Activated CD8-positive, alpha-beta T cell treated with anti-CD3 and anti-CD28 coated beads for 36 hours (primary cell): ENCODE measurements at places on chromosomes 5 and 9. TPM values are rescaled to one million over a fixed set of nuclear protein-coding genes. Genes with fewer than 3 reads are reported as not detected.

Gene CTXN3
- not detected for total RNA-seq

Gene DMRT3
- not detected for total RNA-seq

DNA sequence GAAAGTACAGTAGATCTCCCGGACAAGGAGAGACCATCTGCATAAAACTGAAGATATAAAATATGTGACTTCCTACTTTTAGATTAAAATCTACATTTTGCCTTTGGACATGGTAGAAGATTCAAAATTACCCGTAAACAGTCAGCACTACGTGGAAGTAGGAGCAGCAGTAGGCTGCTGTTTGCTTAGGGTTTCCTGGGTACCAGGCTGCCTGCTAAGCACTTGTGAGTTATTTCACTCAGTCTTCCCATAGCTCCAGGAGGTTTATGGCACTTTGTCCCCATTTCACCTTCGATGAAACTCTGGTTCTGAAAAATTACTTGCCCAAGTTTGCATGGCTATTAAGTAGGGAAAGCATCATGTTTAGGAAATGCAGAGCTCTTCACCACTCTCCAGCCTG is 92.6 kb downstream of the STK32A start:
- H3K4me1 ChIP-seq = no peaks in the 10 kb centered on the region
- no peaks in the 10 kb centered on the region for H3K36me3 ChIP-seq
- peaks cover 2% of the 10 kb centered on the region for H3K27me3 ChIP-seq
- no peak overlapping the region for H3K27ac ChIP-seq
- no peak for DNase-seq

Gene SPAAR
- total RNA-seq = not detected

DNA sequence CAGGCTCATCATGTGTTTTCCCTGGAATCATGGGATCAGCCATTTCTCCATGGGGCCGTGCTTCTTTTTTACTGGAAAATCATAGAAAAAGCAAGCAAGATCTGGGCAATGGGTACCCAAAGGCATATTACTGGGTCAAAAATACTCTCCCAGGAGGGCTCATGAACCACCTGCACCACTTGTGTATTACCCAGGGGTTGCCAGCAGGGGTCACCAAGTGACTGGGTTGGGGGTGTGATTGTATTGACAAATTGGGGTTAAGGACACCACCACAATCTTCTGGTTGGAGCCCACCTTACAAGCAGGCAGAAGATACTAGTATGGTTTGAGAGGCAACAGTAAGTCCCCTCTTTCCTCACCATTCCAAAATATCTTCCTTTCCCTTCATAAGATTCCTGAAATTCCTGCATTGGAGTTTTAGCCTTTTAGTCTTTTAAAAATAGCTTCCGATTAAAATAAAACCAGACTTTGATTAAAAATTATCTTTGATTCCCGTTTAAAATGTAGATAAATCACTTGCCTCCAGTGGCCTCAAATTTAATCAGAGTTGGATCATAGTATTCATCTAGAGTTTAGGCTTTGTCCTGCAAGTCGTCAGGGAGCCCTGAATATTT is 603.3 kb downstream of the KIF4B start:
- peaks cover 21% of the 10 kb centered on the region for H3K27me3 ChIP-seq
- peak; percentile 63 for DNase-seq
- H3K4me3 ChIP-seq = no peak overlapping the region
- H3K36me3 ChIP-seq = no peaks in the 10 kb centered on the region
- no peak overlapping the region for H3K27ac ChIP-seq
- no peaks in the 10 kb centered on the region for H3K4me1 ChIP-seq

DNA sequence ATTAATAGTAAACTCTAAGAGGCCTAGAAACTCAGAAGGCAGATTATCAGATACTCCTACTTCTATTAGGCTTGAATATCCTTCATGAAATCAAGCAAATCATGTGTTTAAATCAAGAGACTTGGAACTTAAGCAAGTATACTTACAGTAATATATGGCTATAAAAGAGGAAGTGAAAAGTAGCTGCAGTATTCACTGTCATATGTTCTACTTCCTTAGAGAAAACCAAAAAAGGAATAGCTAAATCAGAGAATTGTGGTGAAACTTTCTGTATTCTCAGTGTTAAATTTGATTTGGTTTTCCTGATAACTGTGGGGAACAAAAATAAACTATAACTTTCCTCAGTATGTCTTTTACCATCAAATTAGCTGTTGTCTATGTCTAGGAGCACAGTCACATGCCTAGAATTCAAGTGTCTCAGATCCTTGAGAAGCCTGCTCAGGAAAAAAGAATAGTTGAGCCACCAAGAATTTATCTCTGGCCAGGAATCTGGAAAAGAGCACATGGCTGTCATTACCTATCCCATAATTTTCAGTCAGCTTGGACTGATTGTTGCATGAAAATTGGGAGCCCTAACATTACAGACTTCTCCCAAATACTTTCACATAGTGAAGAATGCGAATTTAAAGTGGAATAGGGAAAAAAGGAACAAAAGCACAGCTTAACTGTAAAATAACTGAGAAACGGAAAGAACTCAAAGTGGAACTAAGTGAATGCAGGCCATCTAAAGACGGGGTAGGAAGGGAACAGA is 1.7 kb downstream of the FKBP15 start:
- no peaks in the 10 kb centered on the region for H3K27me3 ChIP-seq
- H3K4me1 ChIP-seq = peaks cover 52% of the 10 kb centered on the region
- H3K4me3 ChIP-seq = peak overlapping the region; percentile 86
- peak overlapping the region; percentile 89 for H3K27ac ChIP-seq
- peaks cover 13% of the 10 kb centered on the region for H3K36me3 ChIP-seq
- no peak for DNase-seq

Gene TAS2R1
- total RNA-seq = not detected

GRCh38 chr9:26462751-26463150 is 429.9 kb downstream of the CAAP1 start:
- H3K36me3 ChIP-seq = no peaks in the 10 kb centered on the region
- no peaks in the 10 kb centered on the region for H3K4me1 ChIP-seq
- H3K27me3 ChIP-seq = no peaks in the 10 kb centered on the region
- no peak for DNase-seq
- H3K4me3 ChIP-seq = no peak overlapping the region

DNA sequence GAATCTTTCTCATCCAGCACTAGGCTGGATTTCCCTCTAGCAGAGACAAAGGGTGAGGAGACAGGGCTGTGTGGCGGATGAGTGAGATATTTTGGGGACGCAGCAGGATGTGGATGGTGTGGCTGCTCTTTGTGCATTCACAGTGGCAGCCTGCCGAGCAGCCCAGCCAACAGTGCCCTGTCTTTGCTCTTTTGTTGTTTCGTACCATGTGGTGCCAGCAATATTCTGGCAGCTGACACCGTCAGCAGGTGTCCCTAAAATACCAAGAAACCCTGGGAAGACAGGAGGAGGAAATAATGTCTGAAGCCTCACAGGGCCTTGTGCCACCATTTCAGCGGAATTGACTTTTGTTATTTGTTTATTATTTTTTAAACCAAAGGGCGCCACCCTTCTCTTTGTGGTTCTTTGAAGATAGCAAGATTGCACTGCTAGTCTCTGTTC is 141.4 kb downstream of the CCDC192 start:
- no peak overlapping the region for H3K27ac ChIP-seq
- no peaks in the 10 kb centered on the region for H3K4me1 ChIP-seq
- no peaks in the 10 kb centered on the region for H3K27me3 ChIP-seq
- H3K4me3 ChIP-seq = no peak overlapping the region

- H3K4me1 ChIP-seq = no peaks in the 10 kb centered on the region
- no peak overlapping the region for H3K27ac ChIP-seq
- H3K36me3 ChIP-seq = no peaks in the 10 kb centered on the region
- DNase-seq = no peak
- peaks cover 4% of the 10 kb centered on the region for H3K27me3 ChIP-seq
- no peak overlapping the region for H3K4me3 ChIP-seq
Observed at GRCh38 chr5:58317009-58317408, 142.9 kb downstream of the PLK2 start.

- H3K27me3 ChIP-seq = peaks cover 6% of the 10 kb centered on the region
- DNase-seq = no peak
Observed at GRCh38 chr5:110644357-110644756, 82.1 kb downstream of the TMEM232 start.

GRCh38 chr9:127611603-127611898 is 526 bp upstream of the STXBP1 start:
- H3K4me3 ChIP-seq = peak overlapping the region; percentile 86
- peaks cover 29% of the 10 kb centered on the region for H3K4me1 ChIP-seq
- H3K36me3 ChIP-seq = no peaks in the 10 kb centered on the region
- peak overlapping the region; percentile 39 for H3K27ac ChIP-seq
- no peak for DNase-seq

Gene TOMM5
- 168 TPM for total RNA-seq

Gene HTR1A
- not detected for total RNA-seq

DNA sequence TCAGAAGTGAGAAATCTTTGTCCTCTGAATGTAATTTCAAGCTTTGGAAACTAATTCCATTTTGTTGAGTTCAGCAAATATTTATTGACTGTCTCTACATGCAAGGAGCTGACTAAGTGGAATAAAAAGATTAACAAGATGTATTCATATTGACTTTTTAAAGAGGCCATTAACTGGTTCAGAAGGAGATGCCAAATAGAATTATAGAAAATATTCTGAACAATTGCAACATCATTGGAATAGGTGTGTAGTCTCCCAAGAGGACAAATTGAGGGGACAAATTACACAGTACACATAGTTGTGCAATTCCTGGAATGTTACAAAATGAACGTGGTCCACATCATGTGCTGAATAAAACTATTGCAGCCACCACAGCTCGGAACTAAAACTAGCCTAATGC is 224.2 kb downstream of the NPR3 start:
- no peaks in the 10 kb centered on the region for H3K27me3 ChIP-seq
- no peak overlapping the region for H3K4me3 ChIP-seq
- no peak overlapping the region for H3K27ac ChIP-seq
- H3K36me3 ChIP-seq = no peaks in the 10 kb centered on the region

DNA sequence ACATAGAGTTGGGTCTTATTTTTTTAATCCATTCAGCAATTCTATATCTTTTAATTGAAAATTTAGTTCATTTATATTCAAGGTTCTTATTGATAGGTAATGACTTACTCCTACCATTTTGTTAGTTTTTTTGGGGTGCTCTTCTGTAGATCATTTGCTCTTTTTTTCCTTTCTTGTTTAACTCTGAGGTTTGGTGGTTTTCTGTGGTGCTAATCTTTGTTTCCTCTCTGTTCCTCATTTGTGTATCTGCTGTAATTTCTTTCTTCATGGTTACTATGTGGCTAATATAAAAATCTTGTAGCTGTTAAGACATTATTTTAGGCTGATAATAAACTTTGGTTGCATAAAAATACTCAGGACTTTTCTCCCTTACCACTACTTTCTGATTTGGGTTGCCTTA is 181.6 kb upstream of the DMRTA1 start:
- no peak for DNase-seq
- H3K36me3 ChIP-seq = no peaks in the 10 kb centered on the region
- H3K27ac ChIP-seq = no peak overlapping the region
- H3K4me3 ChIP-seq = no peak overlapping the region
- H3K4me1 ChIP-seq = no peaks in the 10 kb centered on the region
- no peaks in the 10 kb centered on the region for H3K27me3 ChIP-seq

Gene AKNA
- 166 TPM for total RNA-seq

DNA sequence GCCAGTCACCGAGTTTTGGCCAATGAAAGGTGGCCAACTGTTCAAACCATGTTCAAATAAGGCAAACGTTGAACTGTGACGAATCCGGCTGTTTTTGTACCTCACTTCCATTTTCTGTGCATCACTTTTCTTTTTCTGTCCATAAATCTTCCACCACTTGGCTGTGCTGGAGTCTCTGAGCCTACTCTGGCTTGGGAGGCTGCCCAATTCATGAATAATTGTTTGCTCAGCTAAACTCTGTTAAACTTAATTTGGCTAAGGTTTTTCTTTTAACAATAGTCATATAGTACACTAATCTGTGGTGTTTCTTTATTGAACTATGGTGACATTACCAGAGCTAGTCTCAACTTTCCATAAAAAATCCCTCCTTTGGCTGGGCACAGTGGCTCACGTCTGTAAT is 11.3 kb downstream of the NIM1K start:
- no peaks in the 10 kb centered on the region for H3K36me3 ChIP-seq
- H3K27ac ChIP-seq = no peak overlapping the region
- no peak for DNase-seq
- peaks cover 2% of the 10 kb centered on the region for H3K4me1 ChIP-seq
- peaks cover 6% of the 10 kb centered on the region for H3K27me3 ChIP-seq
- H3K4me3 ChIP-seq = no peak overlapping the region

DNA sequence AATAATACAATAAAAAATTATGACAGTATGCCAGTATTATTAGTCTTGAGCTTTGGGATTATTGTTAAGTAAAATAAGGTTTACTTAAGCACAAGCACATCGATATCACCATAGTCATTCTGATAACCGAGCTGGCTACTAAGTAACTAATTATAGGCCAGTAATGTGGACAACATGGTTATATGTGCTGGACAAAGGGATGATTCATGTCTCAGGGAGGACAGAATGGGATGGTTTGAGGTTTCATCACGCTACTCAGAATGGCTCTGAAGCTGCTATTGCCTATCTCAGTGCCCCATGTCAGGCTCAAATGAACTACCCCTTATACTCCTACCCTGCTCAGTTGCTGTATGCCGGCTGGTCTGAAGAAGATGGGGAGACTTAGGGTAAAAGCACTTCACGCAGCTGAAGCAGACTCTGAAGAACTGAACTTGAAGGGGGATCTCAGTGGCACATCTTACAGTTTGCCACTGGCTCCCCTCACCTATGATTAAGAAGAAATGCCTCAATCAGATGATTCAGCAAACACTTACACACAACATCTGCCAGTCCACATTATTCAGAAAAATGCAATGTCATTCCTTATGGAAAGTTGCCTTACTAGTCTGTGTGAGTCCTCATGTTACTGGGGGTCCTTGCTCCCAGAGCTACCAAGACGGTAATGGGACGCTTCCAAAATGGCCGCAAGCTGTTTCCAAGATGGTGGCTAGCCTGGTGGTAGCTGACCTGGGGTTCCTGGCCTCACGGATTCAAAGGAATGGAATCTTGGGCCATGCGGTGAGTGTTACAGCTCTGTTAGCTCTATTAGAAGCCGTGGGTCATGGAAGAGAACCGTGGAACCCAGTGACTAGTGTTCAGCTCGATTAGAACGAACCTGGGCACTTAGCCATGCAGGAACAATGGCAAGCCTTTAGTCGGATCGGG is 1098.6 kb downstream of the TAF11L14 start:
- H3K36me3 ChIP-seq = peaks cover 29% of the 10 kb centered on the region
- H3K4me1 ChIP-seq = peaks cover 5% of the 10 kb centered on the region
- no peak overlapping the region for H3K4me3 ChIP-seq
- DNase-seq = no peak

DNA sequence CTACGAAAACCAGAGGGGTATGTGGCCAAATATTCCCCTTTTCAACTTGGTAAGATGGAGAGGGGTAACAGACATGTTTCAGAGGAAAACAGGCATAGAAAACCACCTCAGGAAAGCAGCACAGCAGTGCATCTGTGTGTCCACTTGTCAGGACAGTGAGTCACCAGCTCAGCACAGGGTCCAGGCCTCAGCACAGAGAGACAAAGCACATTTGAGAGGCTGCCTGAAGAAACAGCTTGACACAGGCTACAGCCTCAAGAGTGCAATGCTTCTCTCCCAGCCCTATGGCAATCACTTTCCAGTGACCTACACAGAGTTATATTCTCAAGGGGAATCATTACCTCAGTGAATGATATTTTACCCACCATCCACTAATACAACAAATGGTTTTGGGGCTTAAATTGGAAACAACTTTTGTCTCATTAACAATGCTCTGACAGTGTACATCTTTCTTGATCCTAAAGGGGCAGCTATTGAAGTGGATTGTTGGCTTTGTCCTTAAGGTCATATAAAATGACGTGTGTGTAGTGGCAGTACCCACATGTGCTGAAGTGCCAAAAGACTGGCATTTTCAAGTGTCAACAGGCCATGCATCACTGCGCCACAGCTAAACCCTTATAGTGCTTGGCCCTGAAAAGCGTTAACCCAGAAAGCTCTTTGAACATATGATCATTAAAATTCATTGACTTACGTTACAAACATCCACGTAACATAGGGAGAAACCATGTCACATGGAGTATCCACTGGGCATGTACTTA is 46.4 kb downstream of the ERMP1 start:
- H3K27ac ChIP-seq = no peak overlapping the region
- no peak overlapping the region for H3K4me3 ChIP-seq
- peaks cover 43% of the 10 kb centered on the region for H3K4me1 ChIP-seq
- H3K36me3 ChIP-seq = peaks cover 82% of the 10 kb centered on the region

Gene FOXD4
- not detected for total RNA-seq

Gene GTF2H2
- 34.5 TPM for total RNA-seq
